MCF 10A (cell line): ENCODE measurements at places on chromosomes 12 and 14.

- no peak for DNase-seq
These were observed 8.2 kb downstream of the ARHGEF40 start for GRCh38 chr14:21078287-21078686.

DNA sequence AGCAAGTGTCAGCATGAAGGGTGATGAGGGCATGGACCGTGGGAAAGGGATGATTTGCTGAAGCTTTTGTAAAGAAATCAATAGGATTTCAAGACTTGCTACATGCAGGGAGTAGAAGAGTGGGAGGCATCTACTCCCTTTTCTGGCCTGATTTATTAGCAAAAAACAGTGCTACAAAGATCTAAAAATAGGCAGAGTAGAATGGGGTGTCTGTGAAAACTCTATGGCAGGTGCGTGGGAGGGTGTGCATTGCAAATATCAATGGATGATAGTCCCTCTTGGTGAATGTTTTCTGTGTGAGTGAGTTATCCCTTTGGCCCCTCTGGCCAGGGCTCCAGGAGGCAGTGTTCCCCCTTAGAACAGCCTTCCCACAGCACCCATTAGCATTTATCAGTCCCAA lies 139.0 kb downstream of the SMOC1 start:
- no peak for DNase-seq

- DNase-seq, result peak; percentile 65
These were observed 41.9 kb downstream of the ATP23 start for GRCh38 chr12:57983146-57983857.

GRCh38 chr12:127731657-127732056 lies 535.3 kb upstream of the TMEM132C start:
- no peak for DNase-seq

- DNase-seq, result no peak
These were observed 531.7 kb upstream of the FLRT2 start for GRCh38 chr14:84998216-84998615.

GRCh38 chr12:64265839-64266238 lies 43.7 kb upstream of the KICS2 start:
- DNase-seq, result no peak

DNA sequence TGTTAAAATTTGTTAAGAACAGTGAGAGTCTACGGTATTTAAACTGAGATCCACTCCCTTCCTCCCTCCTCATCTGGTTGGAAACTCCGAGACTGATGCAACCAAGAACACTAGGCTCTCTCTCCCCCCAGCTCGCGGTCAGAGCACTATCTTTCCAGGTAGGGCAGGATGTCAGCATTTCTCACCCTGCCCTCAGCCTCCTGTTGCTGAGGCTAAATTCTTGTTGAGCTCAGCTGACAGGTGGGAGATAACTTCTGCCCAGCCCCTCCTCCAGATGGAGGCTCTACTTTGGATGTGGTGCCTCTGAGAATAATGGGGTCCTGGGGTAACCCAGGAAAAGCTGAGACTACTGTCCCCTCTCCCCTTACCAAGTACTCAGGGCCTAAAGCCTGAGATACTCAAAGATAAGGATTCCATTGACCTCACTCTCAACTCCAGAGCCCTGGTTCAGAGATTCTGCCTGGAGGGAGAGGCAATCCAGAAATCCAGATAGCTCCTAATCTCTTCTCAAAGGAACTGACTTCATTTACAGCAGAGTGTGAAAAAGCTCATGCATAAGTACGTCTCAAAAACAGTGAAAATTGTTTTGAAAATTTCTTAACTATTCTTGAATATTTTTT lies 110.1 kb downstream of the EML5 start:
- DNase-seq, result no peak

DNA sequence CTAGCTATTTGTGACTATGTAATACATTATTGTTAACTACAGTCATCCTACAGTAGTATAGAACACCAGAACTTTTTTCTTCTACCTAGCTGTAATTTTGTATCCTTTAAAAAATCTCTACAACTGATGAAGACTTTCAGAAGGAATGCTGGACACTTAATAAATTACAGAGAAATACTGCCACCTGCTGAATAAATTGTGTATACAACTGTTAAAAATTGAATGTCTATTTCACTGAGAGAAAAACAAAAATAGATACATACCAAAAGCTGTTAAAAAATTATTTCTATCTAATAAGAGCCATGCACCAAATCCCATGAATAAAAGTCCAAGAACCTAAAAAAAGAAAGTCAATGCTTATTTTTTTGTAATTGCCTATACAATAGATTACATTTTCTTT lies 6.6 kb downstream of the TSPAN19 start:
- peak; percentile 44 for DNase-seq

DNA sequence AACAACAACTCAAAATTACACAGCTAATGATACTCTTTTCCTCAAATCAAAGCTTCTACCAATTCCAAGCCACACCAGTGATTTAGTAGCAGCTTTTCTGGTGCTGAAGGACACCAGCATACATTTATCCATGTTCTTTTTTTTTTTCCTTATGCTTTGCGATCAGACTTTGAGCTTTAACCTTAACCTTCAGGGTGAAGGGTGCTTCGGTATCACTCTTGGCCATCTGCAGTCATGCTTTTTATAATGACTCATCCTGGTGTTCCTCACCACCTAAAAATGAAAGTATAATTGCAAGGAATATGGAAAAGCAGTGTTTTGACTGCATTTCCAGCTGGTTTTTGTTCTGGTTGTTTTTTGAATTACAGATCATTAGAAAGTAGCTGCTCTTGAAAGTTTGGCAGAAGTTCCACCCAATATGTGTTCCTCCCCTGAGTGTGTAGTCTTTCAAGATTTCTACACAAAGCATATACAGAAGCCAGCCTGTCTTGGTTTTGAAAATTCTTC lies 1.3 kb upstream of the SLC41A2 start:
- DNase-seq, result peak; percentile 53

GRCh38 chr14:61470961-61471293 lies 149.5 kb downstream of the PRKCH start:
- no peak for DNase-seq

GRCh38 chr12:32399370-32400113 lies at the start of gene FGD4:
FGD4 (plus strand) TSS chr12:32399558.
- peak; percentile 96 for DNase-seq

- DNase-seq, result no peak
These were observed 59.0 kb upstream of the HIF1A start for GRCh38 chr14:61636291-61636690.
